Activated naive CD4-positive, alpha-beta T cell treated with Interleukin-2 at 50 U/mL for 16 hours (primary cell): ENCODE measurements at places on chromosomes 3 and 15.
A peak's percentile ranks its signal among the peaks of the same experiment; 100 is the strongest.

- DNase-seq, result no peak
Observed at GRCh38 chr15:100740138-100740537, 137.7 kb downstream of the ASB7 start.

- DNase-seq, result no peak
Observed at GRCh38 chr3:184872200-184872599, 60.2 kb downstream of the VPS8 start.

- DNase-seq, result no peak
Observed at GRCh38 chr3:129101370-129102138, 20.1 kb downstream of the RAB43 start.

- no peak for DNase-seq
Observed at GRCh38 chr15:84821501-84822021, 4.4 kb downstream of the ALPK3 start.

DNA sequence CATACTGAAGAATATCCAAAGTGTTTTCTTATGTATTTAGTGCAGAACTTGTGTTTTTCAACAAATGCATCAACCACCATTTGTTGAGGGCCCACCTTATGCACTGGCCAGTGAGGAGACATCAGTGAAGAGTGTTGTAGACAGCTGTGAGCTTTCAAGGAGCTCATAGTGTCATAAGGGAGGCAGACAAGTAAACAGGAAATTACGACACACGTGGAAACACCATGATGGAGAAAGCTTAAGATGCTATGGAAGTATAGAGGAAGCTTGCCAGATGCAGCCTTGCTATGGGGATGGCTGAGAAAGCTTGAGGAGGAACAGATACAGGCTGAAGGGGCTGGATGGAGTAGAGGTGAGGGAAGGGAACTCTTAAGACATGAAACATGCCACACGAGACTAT lies 50.8 kb upstream of the PSMD6 start:
- DNase-seq, result no peak

DNA sequence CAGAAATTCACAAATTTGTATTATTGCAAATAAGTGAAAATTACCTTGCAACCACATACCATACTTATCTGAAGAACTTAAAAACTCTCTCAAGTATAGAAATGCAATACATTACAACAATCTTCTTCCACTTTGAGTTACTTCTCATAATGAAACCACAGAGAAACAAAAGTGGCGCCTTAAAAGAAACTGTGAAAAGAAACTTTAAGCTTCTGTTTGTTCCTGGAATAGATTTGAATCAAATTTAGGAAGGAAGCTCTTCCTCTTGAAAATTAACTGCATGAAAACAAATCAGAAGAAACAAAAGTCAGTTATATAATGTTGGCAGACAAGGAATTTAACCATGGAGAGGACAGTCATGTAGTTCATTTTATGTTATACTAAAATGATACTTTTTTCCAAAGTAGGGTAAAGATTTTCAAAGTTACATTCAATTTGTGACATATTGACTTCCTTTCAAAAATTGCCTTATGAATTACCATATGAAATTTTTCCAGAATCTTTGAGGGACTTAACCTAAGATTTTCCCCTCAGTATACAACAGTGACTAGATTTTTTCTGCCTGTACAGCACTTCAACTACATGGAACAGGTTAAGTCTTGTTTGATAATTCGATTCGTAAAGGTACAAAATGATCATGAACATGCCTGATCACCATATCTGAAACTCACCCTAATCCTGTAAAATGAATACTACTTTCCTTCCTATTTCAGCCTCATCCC lies 57.6 kb upstream of the TNFSF10 start:
- DNase-seq, result no peak

GRCh38 chr3:34782871-34783270 lies 856.5 kb upstream of the ARPP21 start:
- no peak for DNase-seq

DNA sequence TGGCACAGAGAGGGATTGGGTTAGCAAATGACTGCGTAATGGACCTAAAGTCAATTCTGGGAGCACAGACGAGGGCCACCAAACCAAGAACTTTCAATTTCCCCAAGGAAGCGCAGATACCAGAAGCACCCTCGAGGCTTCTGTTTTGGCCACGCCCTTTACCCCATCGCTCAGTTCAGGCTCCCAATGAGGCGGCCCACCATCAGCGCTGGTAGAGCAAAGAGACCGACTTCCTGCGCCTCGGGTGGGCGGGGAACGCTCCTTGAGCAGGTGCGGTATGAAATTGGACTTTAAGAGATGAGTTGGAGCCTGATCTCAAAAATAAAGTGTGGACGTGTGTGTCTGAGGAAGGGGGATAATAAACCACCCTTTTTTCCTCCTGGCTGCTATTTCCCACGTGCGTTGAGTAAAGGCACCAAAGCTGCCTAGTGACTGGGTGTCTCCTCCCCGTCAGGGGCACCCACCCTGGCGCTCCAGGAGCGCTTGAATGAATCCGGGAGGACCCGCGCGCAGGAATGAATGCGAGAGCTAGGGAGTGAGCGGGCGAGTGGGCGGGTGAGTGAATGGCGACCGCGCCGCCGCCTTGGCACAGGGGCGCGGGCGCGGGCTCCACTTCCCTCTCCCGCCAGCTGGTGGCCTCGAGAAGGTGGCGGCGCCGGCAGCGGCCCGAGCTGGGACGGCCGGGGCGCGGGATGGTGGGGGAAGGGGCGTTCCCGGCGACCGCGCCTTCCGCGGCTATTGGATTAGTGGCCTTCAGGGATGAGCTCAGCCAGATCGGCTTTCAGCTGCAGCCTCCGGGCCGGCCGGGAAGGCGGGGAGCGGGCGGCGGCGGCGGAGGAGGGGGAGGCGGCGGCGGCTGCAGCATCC lies at the start of gene SPSB4:
SPSB4 (plus strand) TSS at position 772 of the 867 bp plus-strand sequence. CDS start 14,758 bp downstream, outside the sequence.
- no peak for DNase-seq

DNA sequence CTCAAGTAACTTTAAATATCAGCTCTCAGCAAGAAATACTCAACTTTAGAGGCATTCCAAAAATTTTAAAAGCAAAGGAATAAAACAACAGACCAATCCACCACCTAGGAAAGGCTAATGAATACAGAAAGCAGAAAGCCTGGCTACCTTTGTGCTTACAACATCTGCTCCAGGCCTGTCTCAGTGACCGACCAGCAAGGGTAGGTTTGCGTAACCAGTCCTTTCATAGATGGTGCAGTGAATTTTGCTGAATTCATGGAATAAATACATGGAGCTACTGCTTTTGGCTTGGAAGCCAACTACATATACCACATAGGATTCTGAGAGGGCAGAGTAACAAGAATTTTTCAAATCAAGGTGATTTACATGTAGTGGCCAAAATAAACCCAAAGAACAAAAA lies 27.2 kb downstream of the ETV5 start:
- DNase-seq, result no peak

DNA sequence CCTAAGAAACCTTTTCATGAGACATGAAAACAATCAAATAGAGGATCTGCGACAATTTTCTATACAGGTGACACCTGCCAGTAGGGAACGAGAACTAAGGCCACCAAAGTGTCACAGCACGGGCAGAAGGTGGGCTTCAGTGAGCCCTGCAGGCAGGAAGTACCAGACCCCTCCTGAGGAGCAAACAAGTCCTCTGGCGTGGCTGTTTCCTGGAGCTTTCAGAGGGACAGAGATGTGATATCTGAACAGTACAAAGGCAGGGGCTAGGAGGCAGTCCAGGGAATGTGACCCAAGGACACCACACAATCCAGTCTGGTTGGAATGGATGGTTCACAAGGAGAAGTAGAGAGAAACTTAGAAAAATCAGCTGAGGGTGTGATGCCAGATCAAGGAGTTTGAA lies 16.8 kb downstream of the POMGNT2 start:
- no peak for DNase-seq

- DNase-seq, result no peak
Observed at GRCh38 chr3:58411036-58411435, 22.6 kb downstream of the PDHB start.

- no peak for DNase-seq
Observed at GRCh38 chr15:61893146-61893545, 167.1 kb downstream of the VPS13C start.

DNA sequence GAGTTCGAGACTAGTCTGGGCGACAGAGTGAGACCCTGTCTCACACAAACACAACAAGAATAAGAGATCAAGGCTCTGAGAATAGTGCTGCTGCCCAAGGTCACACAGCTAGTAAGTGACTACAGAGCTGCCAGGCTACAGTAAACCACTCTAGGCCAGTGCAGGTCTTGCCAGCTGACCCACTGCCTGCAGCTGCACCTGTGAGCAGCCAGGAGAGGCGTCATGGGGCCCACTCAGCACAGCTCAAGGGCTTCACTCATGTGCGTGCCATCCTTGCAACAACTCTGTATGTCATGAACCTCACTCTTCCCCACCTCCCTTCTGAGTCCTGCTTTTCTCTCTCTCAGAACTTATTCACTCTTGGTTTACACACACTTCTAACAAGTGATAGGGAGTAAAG lies 176.7 kb downstream of the SMAD6 start:
- DNase-seq, result no peak

DNA sequence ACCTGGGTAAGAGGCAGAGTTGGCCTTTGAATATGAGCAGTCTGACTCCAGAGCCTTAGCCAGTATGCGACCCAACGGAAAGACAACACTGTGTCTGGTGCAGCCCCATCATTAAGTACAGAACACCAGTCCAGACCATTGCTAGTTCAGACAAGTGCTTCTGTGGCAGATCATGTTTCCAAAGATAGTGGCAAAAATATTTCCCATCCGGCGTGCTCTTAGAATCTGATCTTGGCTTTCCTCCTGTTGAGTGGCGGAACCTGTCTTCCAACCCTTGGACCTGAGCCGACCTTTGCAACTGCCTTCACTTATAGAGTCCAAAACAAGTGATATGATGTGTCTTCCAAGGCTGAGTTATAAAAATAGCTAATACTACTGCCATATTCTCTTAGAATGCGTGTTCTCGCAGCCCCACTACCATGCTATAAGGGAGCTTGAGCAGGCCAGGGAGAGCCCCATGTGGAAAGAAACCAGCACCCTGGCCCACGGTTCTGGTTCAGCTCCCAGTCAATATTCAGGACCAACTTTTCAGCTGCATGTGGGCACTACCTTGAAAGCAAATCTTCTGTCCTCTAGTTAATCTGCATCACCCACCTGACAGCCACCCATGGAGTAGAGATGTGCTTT lies 322.4 kb upstream of the SLCO3A1 start:
- no peak for DNase-seq

DNA sequence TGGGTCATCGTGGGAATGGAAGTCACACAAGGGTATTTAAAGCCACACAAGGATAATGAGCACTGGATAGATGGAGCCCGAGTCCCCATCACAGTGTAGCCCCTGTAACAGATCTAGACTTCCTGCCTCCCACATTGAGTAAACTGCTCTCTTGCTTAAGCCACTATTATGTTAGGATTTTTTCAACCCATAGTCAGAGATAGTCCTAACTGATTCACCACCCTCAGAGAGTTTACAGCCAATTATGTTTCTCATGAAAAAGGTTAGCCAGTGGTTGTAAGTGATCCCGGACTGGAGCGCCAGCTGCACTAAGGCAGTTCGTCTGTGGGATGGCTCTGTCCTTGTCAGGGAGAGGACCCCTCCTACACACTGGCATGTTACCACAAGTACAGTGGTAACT lies 77.0 kb downstream of the KLF13 start:
- DNase-seq, result no peak

- DNase-seq, result no peak
Observed at GRCh38 chr3:10420745-10421475, 84.5 kb downstream of the ATP2B2 start.

- no peak for DNase-seq
Observed at GRCh38 chr3:76514836-76515235, 525.1 kb upstream of the ROBO2 start.

DNA sequence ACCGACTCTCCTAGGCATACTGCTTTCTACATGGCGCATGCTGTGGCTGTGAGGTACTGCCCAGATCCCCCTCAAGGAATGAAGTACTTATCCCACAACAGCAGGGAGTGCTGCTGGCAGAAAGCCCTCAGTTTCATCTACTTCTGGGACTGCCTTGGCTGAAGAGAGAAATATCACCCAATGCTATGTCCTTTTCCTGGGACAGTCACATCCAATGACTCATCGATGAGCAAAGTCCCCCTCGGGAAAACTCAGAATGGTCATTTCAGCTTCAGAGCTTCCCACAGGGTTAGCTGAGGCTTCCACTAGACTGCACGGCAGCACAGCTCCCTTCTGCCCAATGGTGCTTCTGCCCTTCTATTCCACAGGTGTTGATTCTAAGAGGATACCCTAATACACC lies 3.6 kb upstream of the NMD3 start:
- no peak for DNase-seq

GRCh38 chr3:179745716-179746115 lies 92.9 kb downstream of the USP13 start:
- DNase-seq, result no peak

DNA sequence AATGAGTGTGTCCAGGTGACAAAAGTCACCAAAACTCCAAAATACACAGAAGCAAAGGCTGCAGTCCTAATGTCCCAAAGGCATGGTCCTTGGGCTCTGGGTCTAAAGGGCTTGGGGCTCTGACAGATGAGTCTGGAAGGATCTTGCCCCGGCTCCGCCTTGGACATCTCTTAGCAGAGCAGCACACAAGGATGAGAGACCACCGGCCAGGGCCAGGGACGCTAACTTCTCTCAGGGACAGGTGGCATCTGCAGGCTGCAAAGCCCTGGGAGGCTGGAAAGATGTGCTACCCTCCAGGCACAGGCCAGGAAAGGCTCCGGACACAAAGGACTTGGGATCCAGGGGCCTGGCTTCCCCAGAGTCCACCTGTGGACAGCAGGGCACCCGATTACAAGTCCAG lies 14.1 kb upstream of the SHISA5 start:
- no peak for DNase-seq

DNA sequence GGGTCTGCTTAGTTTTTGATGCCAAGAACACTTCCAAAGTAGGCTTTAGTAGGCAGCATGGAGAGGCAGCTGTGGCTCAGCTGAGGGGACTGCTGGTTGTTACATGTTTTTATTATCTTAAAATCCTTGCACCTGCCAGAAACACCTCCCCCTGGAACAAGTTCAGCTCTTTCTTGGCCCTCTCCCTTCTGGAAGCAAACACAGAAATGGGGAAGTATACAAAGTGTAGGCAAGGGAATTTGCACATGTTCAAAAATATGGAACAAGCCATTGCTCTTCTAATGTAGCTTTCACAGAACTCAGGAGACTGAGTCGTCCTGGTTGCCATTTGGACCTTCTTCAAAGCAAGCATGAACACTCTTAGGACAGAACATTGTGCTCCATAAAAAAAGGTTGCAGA lies 169.1 kb upstream of the SEMA6D start:
- DNase-seq, result no peak

GRCh38 chr3:33315826-33316225 lies 38.6 kb downstream of the FBXL2 start:
- DNase-seq, result no peak

GRCh38 chr3:43180027-43180426 lies 74.1 kb upstream of the POMGNT2 start:
- peak; percentile 21 for DNase-seq
